Osteoblast (primary cell): ENCODE measurements at places on chromosomes 6 and 20.
A peak's percentile ranks its signal among the peaks of the same experiment; 100 is the strongest.

GRCh38 chr6:167956983-167957492 lies 40.4 kb upstream of the KIF25 start:
- DNase-seq = no peak

GRCh38 chr20:58554541-58554940 lies 39.3 kb upstream of the APCDD1L start:
- no peak for DNase-seq

- DNase-seq = no peak
Observed at GRCh38 chr6:22774129-22774528, 204.8 kb downstream of the HDGFL1 start.

- DNase-seq = no peak
Observed at GRCh38 chr6:44190715-44191114, 26.0 kb upstream of the MYMX start.

DNA sequence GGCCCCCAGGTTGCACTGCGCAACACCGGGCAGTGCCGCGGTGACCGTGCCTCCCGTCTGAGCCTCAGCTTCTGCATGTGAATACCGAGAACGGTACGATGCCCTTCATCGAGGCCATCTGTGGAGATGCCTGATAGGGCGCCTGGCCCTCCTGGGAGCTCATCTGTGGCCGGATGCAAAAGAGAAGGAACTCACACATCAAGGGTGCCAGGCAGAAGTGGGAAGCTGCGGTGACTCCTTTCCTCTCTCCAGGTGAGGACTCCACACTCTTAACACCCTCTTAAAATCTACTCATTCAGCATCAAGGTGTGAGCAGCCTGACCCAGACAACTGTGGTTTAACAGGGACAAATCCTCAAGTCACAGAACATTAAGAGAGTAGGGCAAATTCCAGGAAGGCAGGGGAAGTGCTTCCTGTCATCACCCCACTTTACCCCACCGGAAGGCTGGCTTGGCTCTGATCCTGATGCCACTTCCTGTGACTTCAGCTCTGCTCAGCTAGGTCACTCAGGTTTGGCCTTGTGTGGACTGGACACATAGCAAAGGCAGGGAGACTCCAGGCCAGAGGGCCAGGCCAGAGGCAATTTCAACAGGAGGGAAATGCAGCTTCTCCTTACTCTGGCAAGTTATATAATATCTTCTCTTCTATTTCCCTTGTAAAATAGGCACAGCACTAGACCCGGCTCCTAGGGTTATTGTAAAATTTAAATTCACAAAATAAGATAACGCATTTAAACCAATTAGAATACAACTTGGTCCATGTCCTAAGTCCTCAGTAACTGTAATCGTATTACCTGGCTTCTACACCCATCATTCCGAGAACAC lies 69.4 kb downstream of the CPNE5 start:
- peak; percentile 64 for DNase-seq

DNA sequence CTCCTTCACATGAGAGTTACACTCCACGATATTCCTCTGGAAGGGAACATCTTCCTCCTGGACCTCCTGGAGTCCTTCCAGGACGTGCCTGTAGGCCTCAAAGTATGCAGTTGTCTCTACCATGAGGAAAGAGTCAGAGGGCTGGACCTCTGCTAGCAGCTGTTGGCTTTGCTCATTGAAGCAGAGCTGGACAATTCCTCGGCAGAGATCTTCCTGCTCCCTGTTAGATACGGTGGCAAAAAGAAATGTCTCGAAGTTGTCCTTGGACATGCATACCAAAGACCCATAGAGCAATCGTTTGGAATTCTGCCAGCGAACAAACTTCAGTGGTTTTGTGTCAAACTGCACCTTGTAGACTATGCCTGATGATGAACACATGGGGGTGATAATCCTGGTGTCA lies 7.7 kb downstream of the ZNFX1 start:
- no peak for DNase-seq

DNA sequence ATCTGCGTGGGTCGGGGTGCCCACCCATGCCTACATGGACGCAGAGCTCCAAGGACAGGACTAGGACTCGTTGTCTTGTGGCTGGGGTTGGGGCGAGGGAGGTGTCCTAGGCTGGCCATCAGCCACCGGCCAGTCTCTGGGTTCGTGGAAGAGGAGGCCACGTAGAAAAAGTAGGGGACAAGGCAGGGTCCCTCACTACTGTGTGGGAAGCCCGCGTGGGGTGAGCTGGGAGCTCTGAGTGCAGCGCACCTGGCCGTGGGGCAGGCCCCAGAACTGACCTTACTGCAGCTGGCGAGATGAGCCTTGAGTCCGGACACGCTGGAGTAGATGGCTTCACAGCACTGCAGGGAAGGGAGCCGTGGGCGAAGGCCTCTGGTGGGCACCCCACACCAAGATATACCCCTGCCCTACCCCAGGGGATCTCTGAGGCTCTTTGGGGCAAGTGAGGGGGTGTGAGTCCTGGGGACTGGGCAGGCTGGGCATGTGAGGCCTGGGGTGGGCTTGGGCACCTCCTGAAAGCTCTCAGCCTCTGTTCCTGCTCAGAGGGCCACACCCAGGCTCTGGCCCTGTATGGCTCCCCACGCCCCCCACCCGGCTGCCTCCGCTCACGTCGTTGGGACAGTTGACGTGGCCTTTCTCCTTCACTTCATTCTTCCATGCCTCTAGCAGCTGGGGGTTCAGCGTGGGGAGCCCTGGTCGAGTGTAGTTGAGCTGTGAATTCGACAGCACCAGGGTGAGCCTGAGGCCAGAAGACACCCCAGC lies 5.6 kb upstream of the UCKL1 start:
- peak; percentile 87 for DNase-seq

GRCh38 chr6:130629640-130630039 lies 197.6 kb upstream of the SMLR1 start:
- no peak for DNase-seq

DNA sequence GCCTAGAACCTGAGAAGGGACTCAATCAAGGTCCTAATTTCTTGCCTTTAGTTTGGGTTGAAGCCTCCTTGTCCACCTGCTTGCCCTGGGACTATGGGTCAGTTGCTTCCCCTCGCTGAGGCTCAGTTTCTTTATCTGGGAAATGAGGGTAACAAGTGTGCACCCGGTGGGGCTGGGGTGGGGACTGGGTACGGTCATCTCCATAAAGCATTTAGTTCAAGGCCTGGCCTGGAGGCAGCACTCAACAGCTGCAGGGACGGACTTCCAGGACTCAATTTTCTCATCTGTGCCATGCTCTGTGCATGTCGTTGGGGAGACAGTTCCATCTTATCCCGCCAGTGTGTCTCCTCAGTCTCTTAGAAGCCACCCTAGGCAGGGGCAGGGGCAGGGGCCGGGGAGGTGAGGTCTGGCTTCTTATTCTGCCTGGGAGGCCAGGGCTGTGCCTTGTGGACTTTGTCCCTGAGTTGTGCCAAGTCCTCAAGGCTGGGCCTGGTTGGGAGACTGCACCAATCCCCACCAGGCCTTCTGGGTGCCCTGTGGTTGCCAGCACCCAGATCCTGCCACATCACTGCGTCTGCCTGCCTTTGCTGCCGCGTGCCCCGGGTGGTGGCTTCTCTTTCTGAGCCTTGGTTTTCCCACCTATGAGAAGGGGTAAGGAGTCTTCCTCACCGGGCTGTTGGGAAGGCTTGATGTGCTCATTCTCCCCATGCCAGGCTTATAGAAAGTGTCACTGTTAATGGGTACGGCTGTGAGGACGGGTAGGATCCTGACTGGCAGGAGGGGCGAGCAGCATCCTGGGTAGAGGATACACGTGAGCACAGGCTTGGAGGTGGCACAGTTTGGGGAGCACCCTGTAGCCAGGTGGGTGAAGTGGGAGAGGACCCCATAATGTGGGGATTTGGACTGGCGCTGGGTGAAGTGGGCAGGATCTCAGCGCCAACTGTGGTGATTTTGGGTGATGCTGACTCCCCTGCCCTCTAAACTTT lies 8.6 kb downstream of the SRC start:
- DNase-seq = peak; percentile 52

DNA sequence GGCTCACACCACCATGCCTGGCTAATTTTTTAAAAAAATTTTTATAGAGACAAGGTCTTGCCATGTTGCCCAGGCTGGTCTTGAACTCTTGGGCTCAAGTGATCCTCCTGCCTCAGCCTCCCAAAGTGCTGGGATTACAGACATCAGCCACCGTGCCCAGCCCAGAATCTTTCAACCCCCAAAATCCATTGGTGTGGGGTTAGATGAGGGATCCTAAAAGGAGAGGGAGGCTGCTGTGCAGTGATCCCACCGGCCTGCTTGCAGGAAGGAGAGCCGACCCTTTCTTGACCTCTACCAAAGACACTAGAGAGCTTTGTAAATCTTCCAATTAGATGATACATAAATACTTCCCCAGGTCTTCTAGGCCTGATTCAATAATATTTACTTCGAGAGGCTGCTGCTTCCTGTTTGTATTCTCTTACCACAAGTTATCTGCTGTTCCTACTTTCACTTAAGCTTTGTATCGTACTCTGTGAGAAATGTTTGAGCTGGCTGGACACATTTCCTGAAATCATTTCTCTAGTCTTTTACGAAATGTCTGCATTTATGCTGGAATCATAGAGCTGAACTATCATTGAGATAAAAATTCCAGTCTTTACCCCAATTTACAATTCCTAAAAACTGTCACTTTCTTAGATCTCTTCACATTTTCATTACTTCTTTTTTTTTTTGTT lies 49.3 kb upstream of the IER3 start:
- DNase-seq = peak; percentile 84

DNA sequence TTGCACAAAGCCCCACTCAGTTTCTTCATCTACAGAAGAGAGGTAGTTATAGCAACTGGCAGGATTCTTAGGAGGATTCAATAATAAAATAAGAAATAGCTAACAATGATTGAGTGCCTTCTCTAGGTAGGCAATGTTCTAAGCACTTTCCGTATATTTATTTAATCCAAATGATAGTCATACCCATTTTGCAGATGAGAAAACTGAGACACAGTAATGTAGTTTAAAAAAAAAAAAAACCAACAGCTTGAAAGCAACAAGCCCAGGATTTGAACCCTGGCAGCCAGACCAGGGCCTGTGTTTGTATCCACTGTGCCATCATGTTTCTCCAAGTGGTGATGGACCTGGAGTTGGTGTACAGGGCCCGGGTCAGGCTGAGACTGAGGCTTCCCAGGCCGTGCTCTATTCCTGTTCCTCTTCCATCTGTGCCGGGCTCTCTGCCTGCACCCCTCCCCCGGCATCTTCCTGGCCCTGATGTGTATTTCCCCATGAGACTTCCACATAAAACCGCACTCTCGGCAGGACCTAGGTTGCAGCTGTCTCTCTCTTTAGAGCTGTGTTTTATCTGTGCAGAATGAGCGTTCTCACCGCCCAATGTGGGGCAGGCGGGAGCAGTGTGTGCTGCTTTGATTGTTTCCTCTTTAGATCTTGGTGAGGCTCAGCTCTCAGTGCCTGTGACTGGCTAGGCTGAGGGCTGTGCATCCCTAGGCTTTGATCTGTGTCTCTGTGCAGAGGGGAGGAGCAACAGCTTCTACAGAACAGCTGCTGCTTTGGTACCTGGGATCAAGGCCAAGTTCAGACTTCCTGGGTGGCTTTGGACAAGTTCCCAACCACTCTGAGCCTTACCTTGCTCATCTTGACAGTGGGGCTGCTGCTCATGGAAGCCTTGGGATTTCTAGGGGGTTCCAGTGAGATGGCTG lies 49.5 kb downstream of the TOX2 start:
- peak; percentile 92 for DNase-seq

DNA sequence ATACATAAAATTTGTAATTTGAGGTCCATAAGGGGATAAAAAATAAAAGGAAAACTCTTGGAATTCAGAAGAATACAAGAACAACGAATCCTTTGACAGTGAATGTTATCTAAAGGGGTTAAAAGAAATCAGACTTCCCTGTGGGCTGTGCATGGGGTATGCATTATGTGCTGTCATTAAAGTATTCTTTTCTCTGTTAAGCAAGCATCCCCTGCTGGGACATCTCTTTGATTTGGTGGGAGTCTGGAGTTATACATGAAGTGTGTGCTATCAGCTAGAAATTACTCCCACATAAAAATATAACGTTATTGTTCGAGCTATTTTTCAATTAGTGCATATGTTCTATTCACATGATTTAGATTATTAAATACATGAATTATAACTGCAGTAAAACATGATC lies 195.2 kb downstream of the CENPW start:
- DNase-seq = no peak

GRCh38 chr6:167553736-167554119 lies 228.8 kb downstream of the TTLL2 start:
- DNase-seq = no peak

DNA sequence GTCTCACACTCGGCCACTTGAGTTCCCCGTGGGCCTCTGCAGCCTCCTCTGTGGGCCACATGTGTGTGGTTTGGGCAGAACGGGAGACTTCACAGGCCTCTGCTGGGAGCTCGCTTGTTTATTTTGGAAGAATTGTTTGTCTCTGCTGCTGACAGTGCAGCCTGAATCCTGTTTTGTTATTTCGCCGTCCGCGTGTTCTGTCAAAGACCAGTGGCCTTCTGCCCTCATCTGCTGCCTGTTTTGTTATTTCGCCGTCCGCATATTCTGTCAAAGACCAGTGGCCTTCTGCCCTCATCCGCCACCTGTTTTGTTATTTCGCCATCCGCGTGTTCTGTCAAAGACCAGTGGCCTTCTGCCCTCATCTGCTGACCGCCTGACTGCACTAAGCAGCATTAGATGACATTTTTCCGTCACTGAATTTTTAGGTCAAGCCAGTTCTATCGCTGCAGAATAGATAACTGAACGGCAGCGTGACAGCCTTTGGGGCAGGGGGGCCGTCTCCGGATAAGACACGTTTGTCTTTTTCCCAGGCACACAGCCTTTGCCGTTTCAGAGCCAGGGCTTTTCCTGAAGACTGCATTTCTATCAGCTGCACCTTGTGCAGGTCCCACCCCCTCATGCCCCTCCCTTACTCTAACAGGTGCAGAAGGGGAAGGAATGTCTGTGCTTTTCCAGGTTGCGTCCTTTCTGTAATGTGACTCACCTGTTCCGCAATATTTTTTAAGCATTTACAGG lies 158.5 kb upstream of the AFDN start:
- no peak for DNase-seq

- DNase-seq = no peak
Observed at GRCh38 chr20:62321521-62321948, 18.7 kb downstream of the ADRM1 start.

DNA sequence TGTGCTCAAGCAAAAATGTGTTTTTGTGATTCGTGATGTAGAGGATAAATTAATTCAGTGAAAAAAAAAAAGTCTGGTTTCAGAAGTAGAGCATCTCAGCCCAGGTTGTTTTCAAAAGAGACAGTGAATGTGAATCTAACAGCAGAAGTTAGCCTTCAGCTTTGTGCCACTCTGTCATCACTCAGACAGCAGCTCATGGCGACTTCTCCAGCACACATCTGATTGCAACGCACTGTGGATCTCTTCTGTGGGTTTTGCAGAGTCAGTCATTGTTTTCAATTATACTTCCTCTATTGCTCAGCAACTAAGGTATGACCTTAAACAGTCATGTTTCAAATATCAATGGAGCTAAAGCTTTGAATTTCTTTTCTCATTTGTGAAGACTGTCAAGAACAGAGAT lies 335.5 kb upstream of the POU3F2 start:
- no peak for DNase-seq

DNA sequence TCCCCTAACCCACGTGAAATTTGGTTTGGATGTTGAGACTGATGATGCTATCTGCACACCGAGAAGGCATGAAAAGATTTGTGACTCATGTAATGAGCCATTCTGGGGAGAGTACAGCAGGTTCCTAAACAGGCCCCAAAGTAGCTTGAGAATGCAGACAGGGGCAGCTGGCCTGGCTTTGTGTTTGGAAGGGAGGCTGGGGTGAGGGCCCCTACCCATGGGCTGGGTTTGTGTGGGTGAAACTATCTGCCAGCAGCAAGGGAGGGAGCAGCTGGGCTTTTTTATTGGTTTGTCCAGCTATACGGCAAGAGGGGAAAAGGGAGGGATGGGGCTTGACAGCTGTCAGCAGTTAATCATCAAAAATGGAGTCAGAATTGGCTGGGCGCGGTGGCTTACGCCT lies 87.0 kb upstream of the RNF24 start:
- DNase-seq = no peak
